Glutamatergic neuron (in vitro differentiated cells): ENCODE measurements at places on chromosomes 3 and 15.

DNA sequence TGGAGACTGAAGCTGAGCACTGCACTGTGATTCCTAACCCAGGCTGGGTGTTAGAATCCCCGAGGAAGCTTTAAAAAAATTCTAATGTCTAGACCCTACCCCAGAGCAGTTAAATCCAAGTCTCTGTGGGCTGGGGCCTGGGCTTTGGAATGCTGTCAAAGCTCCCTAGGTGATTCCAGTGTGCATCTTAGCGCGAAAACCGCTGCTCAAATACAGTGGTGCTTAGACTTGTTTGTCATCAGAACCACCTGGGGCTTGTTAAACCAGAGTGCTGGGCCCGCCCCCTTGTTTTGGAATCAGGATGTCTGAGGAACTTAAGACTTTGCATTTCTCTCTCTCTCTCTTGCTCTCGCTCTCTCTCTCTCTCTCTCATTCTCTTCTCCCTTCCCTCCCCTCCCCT is 20.7 kb downstream of the RHCG start:
- no peak for DNase-seq

GRCh38 chr3:139764936-139765335 is 87.2 kb upstream of the NMNAT3 start:
- no peak for DNase-seq

GRCh38 chr3:45597581-45597980 is 3.0 kb downstream of the LIMD1 start:
- DNase-seq = no peak

GRCh38 chr15:58233341-58233740 is 95.2 kb downstream of the AQP9 start:
- DNase-seq = no peak

DNA sequence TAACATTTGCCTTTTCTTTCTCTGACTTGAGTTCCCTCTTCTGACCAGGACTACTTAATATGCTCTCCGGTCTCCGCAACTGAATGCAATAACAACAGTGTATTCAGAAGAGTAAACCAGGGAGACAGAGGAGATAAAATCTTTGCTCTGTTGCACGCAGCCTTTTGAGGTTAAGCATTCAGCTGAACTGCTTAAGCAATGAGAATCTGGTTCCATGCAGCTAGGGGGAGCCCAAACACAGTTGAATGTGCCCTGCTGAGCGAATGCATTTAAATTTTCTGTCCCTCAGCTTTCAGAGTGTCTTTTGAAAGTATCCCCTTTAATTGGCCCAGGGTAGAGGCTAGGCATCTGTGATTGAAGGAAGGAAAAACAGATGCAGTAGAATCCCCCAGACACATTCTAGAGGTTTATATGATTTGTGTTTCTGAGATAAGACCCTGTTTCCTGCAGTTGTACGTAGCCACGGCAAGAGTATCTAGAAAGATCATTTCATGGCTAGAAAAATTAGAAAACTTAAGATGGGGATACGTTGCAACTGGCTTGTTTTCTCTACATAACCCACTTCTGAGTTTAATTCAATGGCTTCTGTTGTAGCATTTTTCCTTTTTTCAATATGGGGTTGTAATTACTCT is 309.6 kb downstream of the TUSC7 start:
- peak; percentile 72 for DNase-seq

DNA sequence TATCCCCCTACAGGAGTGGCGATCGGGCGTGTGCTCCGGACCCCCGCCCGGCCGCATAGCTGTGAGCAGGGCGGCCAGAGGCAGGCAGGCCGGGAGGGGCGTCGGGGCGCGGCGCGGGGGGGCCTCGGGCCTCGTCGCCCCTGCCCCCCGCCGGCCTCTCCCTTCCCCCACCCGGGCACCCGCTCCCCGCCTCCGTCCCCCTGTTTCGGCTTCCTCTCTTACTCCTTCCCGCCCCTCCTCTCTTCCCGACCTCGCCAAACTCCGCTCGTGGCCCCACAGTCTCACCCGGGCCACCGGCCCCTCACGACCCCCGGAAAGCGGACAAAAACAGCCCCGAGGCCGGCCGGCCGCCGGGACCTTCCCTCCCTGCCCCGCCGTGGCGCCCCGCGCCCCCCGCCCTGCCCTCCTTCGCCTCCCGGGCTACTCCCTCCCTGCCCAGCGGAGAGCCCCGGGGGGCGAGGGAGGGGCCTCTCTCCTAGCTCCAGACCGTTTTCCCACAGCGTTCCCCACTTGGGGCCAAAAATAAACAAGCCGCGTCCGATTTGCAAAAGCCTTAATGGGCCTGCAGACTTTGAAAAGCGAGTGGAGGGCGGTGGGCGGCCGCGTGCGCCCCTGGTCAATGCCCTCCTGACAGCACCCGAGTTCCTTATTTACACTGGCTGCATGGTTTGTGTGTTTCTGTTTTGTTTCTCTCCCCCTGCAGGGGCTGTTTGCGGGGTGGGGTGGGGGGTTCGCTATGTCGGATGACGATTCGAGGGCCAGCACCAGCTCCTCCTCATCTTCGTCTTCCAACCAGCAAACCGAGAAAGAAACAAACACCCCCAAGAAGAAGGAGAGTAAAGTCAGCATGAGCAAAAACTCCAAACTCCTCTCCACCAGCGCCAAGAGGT is 1.0 kb downstream of the UBE2E1 start:
- peak; percentile 44 for DNase-seq

GRCh38 chr15:88312941-88313579 is 56.5 kb upstream of the NTRK3 start:
- no peak for DNase-seq

- no peak for DNase-seq
Measured at GRCh38 chr15:81255315-81255957, 58.8 kb downstream of the IL16 start.

DNA sequence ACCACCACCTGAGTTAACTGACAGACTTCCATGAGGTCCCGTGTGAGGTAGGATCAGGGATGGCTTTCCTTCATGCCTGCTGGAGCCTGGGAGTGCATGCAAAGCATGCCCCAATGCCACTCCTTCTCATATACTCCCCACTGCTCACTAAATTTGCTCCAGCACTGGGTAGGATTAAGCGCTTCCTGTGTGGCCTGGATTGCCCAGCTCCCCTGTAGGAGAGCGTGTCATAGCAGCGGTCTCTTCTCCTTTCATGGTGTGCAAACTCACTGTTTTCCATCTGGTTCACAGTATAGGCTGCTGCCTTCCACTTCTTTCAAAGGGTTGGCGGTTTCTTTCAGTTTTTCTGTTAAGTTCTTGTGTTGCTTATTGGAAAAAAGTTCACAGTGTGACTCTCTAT is 34.1 kb upstream of the ABI3BP start:
- DNase-seq = no peak

DNA sequence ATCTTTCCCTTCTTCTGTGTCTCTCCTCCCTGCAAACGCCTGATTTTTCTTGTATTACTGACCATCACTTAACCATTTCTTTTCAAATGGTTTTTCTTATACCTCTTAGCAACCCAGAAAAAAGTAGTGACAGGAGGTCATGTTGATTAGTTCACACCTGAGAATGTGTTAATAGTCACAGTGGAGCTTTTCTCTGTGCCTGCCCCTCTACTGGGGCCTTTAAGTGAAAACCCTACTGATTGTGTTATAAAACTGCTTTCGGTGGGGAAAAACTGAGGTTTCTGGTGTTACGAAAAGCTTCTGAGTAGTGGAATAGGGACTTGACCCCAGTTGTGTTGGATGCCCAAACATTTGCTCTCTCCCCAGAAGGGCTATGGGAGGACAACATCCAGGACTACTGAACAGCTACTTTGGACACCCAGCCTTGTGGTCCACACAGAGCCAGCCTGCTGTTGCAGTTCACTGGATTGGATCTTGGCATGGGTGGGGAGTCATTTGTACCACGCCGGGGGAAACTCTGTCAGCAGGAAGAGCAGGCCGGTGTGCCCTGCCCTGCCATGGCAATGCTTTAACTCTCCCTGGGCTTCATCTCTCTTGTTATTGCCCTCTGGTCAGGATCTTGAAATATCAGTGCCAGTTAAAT is 10.3 kb downstream of the GPR87 start:
- DNase-seq = no peak

GRCh38 chr3:187276397-187277128 is 15.0 kb downstream of the MASP1 start:
- no peak for DNase-seq

- no peak for DNase-seq
Measured at GRCh38 chr3:71680603-71681002, 44.6 kb downstream of the EIF4E3 start.

DNA sequence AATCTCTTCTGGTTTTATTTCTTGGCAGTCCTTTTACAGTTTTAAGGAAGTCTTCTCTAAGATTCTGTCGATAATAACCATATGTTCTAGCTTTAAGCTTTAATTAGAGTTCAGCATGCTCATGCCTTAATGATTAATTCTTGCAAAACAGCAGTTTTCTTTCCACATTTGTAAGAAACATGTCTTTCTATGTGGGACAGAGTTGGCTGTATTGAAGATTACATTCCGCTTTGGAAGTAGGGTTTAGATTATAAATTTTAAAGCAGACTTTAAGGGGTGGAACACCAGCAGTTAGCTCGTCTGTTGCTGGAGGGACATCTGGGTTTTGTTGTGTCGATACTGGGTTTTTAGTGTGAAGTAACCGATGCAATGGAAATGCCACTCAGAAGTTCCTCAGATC is 35.3 kb downstream of the SQOR start:
- no peak for DNase-seq

- no peak for DNase-seq
Measured at GRCh38 chr3:17076940-17077605, 192.3 kb downstream of the PLCL2 start.

GRCh38 chr3:177314897-177315296 is 117.6 kb upstream of the TBL1XR1 start:
- DNase-seq = no peak

GRCh38 chr3:71987089-71987735 is 202.3 kb upstream of the PROK2 start:
- no peak for DNase-seq

- DNase-seq = no peak
Measured at GRCh38 chr3:174498638-174499037, 360.5 kb upstream of the NAALADL2 start.

- DNase-seq = no peak
Measured at GRCh38 chr15:31276596-31277298, 49.9 kb upstream of the KLF13 start.

DNA sequence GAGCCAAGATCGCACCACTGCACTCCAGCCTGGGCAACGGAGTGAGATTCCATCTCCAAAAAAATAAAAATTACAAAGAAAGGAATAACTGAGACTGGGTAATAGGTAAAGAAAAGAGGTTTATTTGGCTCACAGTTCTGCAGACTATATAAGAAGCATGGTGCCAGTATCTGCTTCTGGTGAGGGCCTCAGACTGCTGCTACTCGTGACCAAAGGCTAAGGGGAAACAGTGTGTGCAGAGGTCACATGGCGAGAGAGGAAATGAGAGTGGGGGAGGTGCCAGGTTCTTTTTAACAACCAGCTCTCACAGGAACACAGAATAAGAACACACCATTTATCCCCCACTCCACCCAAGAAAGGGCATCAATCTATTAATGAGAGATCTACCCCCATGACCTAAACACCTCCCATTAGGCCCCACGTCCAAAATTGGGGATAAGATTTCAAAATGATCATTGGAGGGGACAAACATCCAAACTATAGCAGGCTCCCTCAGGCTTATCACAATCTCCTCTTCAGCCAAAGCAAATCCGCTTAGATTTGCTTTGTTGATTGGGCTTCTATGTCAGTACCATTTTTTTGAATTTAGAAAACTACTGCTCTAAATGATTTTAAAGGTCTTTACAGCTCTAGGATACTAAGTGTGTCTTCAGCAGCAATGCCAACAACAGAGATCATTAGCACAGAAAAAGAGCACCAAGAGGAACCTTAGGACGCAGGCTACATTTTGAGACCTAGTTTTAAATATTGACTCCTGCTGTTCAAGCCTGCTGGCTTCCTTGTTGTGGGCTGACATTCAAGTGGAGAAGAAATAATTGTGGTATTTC is 84.2 kb upstream of the TBL1XR1 start:
- DNase-seq = no peak

DNA sequence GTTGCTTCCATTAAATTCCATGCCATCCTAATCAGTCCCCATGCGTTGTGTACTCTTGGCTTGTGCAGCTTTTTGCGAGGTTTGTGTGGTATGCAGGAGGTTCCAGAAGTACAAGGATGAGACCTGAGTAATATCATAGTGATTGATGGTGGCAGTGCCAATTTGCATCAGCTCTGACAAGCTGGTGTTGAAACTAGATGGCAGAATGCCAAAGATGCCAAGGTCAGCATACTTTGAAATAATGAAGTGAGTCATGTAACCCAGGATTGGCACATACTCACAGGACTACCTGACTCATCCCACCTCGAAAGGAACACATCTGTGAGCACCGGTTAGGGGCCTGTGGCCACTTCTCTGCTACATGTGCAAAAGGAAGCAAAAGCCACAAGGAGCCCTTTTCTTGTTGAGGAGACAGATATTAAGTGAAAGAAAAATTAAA is 14.3 kb downstream of the KAT2B start:
- no peak for DNase-seq
